Dorsolateral prefrontal cortex (tissue), 122 donors: ENCODE measurements at places on chromosomes 7 and 10. TPM values are rescaled to one million over a fixed set of nuclear protein-coding genes. Genes with fewer than 3 reads are reported as not detected.

SLC26A5 gene
- total RNA-seq: 0.44 TPM

ADAM22 gene
- 109 TPM for total RNA-seq

GDI2 gene
- 110 TPM for total RNA-seq

CPN1 gene
- total RNA-seq: not detected

PRKCQ gene
- total RNA-seq: 7.8 TPM

MLXIPL gene
- 37.8 TPM for total RNA-seq

DNA sequence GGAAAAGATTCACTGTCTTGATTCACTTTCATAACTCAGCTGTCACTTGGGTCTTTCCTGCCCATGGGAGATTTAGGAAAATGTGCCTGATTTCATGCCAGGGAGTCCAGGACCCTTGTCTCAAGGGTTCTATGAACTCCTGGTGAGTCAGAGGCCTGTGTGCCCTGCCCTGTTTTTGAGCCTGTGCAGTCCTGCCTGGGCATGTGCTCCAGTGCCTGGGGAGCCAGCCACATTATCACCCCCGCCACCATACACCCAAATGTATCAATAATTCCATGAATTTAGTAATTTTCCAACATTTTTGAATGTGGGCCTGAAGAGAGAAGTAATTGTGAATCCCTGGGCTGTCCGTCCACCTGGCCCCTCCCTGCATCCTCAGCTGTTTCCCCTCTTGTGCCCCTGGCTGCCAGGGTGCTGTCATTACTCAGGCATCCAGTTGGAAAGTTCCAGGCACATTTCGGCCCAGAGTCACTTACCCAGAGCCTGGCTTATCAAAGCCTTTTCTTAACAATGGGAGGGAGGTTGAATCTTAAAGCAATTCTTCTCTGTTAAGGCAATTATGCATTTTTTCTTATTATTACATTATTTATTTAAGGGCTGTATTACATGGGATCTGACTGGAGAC lies 287.8 kb upstream of the CDC14C start:
- DNase-seq: no peak

DNA sequence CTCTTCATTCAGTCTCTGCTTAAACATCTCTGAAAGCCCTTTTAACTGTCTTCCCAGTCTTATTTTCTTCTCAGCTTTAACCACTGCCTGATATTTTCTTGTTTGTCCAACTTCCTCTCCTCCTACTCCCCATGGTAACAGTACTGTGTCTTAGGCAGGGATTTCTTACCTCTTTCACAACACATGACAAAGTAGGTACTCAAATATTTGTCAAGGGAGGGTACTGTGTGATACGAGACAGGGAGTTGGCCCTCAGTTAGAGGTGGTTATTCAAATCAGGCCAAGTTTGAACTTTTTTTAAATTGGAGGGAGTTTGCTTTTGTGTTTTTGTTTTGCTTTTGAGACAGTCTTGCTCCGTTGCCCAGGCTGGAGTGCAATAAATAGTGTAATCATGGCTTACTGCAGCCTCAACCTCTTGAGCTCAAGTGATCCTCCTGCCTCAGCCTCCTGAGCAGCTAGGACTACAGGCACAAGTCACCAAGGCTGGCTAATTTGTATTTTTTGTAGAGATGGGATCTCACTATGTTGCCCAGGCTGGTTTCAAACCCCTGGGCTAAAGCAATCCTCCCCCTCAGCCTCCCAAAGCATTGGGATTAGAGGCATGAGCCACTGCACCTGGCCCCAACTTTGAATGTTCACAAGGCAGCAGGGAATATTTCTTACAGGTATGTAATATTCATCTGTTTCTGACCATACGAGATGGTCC lies 2.5 kb upstream of the KPNA7 start:
- DNase-seq: no peak

GRCh38 chr7:19815546-19815945 lies 42.1 kb upstream of the TMEM196 start:
- no peak for DNase-seq

- no peak for DNase-seq
Observed at GRCh38 chr10:131961047-131961776, 20.5 kb downstream of the BNIP3 start.

- DNase-seq: peak; percentile 46
Observed at GRCh38 chr10:102555781-102556328, 52.1 kb downstream of the SUFU start.

GRCh38 chr10:132611026-132611910 lies 73.7 kb downstream of the INPP5A start:
- DNase-seq: no peak

- no peak for DNase-seq
Observed at GRCh38 chr10:110625356-110625894, 18.7 kb upstream of the RBM20 start.

DNA sequence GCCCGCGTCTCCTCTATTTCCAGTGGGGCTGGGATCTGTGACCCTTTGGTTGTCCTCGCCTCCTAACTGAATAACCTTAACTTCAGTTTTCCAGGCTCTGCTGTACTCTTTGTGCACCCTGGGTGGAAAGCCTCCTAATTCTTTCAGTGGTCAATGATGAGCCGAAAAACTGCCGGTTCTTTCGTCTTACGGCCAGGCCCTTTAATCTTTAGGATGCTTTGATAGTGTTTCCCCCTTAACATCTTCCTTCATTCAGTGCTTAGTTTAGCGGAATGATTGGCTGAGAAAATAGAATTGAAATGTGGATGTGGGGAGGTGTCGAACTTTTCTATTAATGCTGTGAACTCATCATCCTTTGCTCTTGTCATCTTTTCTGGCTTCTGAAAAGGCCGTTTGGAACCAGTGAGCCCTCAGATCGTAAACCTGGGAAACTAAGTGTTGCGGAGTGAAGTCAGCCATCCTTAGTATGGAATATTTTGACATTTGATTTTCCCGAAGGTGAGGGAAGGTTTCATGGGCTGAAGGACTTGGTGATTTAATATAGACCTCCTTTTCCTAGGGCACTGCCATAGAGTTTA lies 847 bp downstream of the GARS1 start:
- no peak for DNase-seq

DNA sequence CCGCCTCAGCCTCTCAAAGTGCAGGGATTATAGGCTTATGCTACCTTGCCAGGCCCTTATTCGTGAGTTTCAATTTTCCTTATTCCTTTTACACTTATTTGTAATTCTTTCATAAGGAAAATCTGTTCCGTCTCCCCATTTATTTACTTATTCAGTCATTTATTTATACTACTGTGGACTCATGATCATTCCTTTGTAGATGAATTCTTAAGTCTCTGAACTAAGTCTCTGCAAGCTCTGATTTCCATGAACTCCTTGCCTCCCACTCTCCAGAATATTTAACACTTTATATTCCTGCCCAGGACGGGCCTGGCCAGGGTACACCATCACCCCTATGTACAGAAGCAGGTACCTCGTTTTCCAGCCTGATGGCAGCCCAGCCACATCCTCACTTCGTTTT lies 39.4 kb downstream of the PFKFB3 start:
- no peak for DNase-seq

- no peak for DNase-seq
Observed at GRCh38 chr7:70788276-70788675, 343.7 kb upstream of the GALNT17 start.

DNA sequence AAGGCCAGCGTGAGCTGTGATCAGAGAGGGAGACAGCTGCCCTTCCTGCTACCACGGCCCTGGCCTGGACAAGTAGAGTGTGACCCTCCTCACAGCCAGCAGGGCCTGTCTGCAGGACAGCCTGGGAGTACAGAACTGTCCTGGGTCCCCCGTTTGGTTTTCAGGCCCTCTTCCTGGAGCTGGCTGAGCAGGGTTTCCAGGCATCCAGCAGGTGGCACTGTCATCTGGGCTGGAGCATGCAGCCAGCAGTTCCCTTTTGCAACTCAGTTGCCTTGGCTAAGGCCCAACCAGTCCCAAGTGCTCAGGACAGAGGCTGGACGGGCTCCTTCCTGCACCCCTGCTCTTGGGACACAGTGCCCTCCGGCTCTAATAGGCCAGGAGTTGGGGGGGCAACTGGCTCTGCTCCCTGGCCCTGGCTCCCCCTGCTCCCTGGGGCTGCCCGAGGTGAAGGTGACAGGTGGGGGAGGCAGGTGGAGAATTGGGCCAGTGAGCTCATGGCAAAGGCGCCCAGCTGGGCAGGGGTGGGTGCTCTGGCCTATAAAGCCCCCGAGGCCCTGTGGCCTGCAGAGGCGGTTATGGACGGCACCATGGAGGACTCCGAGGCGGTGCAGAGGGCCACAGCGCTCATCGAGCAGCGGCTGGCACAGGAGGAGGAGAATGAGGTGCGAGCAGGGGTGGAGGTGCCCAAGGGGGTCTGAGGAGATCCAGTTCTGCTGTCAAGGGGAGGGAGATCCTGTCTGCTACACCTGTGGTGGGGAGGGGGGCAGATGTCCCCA lies at the start of gene ANKRD2:
Gene ANKRD2, plus strand, starts transcription at position 566 of the 776 bp plus-strand sequence. Its CDS starts 10 bp downstream, at position 576.
- DNase-seq: peak; percentile 82

DNA sequence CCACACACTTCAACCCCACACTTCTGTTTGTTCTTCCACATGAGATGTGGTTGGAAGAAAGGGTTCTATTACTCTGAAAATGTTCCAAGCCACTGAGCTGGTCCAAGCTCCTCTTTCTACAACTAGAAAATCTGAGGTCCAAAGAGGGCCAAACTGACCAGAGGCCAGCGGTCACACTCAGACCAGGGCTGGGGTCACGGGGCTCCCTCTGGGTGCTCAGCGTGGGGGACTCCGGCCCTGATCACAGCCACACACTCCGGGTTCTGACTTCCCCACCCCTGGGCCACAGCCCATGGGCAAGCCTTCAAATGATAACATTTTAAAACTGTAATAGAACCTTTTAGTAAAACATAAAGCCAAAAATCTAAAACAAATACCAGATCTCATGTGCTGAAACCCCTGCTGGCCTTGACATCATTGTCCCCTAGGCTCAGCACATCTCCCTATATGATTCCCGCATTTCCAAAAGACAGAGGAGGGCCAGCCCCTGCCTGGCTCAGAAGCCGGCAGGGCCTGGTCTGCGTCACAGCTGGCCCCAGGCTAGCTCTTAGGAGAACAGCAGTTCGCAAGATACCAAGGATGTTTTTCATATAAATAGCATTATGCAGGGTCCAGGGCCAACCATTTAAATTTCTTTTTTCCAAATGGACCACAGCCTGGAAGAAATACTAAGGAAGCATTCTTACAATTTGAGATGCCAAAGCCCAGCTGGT lies 3.3 kb downstream of the CRYGN start:
- DNase-seq: no peak

DNA sequence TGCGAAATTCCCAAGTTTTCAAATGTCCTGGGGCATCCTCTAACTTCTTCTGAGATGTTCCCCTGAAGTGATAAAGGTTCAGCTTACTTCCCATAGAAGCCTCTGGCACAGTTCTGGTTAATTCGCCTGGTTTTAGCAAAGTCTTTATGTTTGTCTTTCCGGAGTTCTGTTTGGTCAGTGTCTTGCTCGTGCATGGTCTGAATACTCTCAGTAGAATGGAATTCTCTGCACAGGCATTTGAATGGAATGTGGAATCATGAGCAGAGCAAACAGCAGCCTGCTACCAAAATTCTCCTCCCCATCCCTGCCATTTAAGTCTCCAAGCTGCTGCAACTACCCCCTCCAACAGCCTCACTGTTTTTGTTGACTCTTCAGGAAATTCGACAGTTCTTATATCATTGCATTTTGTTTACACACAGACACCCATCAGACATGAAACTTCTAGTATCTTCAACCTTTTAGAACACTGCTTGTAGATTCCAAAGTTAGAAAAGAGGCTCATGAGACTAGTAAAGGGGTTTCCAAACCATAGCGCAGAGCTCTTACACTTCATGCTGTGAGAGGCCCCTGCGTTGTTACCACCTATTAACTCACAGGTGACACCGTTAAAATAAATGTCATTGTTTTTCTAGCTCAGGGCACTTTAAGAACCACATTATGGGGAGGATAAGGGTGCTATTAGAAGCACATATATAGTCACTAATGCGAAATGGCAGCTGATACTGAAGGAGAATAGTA lies 129.7 kb downstream of the PLCE1 start:
- no peak for DNase-seq

GRCh38 chr7:43647339-43647672 lies 64.4 kb downstream of the STK17A start:
- DNase-seq: no peak

- no peak for DNase-seq
Observed at GRCh38 chr7:69692611-69693010, 94.3 kb downstream of the AUTS2 start.

DNA sequence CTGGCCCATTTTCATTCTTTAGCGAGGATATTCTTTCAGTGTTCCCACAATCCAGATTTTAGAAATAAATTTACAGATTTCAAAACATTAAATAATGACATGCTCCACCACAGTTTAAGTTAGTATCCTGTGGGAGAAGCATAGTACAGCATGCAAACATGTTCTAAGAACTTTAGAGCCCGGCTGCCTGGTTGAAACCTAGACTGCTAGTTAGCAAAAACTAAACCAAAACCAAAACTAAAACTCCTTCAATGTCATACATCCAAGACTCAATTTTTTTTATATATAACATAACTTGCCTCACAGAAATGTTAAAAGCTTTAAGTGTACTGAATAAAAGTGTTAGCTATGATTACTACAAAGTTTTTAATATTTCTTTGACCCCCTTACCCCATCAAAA lies 17.0 kb downstream of the TRA2A start:
- DNase-seq: no peak
